ENCODE measurements at places on chromosomes 16 and 17.

GRCh38 chr17:61488878-61489718 is 36.9 kb downstream of the TBX4 start:
- DNase-seq = no peak

- no peak for DNase-seq
These were observed 69.5 kb upstream of the NOL11 start for GRCh38 chr17:67648032-67648905.

GRCh38 chr16:86751076-86752030 is 173.0 kb downstream of the FOXL1 start:
- no peak for DNase-seq

DNA sequence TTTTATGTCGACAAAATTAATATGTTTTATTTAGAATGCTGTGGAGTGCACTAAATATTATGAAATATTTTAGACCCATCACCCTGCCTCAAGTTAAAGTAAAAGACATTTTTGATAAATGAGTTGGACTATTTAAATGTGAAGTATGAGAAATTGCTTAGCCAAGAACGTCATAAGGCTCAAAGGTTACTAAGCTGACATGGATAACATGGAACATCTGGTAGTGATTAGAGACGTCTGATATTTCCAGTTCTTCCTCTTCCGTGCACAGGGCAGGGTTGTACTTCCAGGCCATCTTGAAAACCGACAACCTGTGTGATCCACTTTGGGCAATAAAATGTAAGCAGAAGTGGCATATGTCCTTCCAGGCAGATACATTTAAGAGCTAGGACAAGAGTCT is 7.2 kb upstream of the CCL8 start:
- no peak for DNase-seq

GRCh38 chr17:7405350-7406234 is 1.7 kb upstream of the TMEM256 start:
- no peak for DNase-seq

- DNase-seq = no peak
These were observed 10.7 kb downstream of the HPR start for GRCh38 chr16:72073560-72074230.

- DNase-seq = no peak
These were observed 822 bp downstream of the IGF2BP1 start for GRCh38 chr17:48997827-48998586.

DNA sequence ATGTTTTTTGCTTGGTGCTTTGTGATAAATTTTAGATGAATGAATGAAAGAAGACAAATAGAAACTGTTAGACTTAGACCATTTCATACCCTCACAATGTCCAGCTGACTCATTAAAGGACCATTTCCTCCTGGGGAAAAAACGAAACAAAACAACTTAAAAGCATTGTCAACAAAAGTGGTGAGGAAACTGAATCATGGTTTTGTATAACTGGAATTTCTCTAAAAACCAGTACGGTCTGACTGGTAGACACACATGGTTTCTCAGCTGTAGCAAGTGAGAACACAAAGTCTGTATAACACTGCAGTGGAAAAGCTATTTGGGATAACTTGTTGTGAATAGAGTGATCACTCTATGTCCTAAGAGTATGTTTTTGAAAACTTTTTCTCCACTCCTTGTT is 5.3 kb upstream of the DDX52 start:
- no peak for DNase-seq

DNA sequence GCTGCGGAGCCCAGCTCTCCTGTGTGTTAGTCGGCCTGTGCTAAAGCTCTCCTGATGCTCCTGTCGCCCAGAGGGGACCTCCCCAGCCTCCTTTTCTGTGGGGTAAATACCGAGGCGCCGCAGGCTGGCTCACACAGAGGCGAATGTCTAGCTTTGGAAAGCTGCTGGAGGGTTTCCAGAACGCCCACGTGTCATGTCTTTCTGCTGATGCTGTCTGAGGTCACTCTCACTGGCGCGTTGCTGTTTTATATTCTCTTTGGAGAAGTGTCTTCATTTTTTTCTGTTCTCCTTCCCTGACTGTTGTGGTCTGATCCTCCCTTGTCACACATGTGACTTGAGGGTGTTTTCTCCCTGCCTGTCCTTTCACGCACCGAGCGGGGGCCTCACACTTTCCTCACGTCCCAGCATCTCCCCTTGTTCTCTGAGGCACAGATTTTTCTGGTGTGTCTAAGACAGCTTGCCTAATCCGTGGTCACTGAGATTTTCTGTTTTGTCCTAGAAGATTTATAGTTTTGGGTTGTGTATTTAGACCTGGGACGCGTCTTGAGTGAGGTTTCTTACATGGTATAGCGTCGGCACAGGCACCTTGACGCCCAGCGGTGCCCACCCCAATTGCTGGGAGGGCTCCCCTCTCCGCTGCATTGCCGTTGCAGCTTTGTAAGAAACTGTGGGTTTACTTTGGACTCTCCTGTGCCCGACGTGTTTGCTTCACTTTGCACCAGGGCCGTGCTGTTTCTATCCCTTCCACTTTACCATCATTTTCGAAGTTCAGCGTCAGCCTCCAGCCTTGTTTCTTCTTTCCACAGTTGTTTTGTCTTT is 92.1 kb upstream of the ZNF750 start:
- no peak for DNase-seq

DNA sequence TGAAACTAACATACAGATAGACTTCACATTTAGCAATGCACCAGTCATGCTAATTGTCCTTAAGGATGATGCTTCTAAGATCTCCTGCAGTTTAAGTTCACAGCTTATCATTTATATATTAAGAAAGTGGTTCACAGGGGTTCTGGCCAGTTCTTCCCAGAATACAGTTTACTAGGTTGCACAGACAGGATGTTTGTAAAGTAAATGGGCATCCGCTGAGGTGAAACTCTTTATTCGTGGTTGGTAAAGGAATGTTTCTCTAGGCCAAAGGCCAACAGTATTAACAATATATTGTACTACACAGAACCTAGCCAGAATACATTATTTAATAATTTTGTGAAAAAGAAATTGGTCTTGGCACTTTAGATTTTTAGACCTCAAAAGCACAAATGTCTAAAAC is 1427.3 kb downstream of the CDH8 start:
- DNase-seq = no peak
